8988T (cell line): ENCODE measurements at places on chromosomes 6 and 20.
A peak's percentile ranks its signal among the peaks of the same experiment; 100 is the strongest.

- DNase-seq: no peak
These were observed 41.2 kb upstream of the JAG1 start for GRCh38 chr20:10715035-10715434.

- DNase-seq: no peak
These were observed 118.4 kb upstream of the AKIRIN2 start for GRCh38 chr6:87820343-87820984.

DNA sequence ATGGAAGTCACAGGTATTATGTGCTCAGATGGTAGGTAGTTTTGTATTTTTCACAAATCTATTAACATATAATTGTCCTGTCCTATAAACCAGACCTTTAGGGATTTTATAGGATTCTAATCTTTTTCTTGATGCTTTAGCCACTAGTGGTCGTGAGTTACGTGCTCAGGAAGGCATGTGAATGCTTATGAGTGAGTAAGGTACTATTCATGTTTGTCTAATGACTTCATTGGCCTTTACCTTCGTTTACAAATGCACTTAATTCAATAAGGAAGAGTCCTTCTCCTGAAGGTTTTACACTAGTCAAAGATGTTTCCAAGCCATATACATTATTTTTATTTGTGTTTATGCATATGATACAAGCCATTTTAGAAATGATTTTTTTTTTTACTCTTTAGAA, 23.0 kb downstream of the PACRG start:
- no peak for DNase-seq

DNA sequence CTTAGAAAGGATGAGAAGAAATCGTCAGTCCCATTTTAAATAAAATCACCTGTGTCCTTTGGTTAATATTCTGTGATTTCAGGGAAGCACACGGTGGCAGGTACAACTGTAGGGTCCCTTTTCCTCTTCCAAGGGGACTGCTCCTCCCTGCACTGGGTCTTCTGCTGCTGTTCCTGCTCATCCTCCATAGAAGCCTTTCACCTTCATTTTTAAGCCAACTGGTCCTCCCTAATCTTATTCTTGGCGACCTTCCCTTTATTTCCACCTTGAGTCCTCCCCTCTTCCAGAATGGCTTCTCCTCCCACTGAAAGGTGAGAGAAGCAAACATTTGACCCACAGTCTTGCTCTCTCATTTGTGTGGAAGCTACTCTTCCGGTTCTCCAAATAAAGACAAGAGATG, 4.4 kb upstream of the PRDM1 start:
- DNase-seq: no peak

- no peak for DNase-seq
These were observed 8.0 kb downstream of the VTA1 start for GRCh38 chr6:142155091-142155490.

DNA sequence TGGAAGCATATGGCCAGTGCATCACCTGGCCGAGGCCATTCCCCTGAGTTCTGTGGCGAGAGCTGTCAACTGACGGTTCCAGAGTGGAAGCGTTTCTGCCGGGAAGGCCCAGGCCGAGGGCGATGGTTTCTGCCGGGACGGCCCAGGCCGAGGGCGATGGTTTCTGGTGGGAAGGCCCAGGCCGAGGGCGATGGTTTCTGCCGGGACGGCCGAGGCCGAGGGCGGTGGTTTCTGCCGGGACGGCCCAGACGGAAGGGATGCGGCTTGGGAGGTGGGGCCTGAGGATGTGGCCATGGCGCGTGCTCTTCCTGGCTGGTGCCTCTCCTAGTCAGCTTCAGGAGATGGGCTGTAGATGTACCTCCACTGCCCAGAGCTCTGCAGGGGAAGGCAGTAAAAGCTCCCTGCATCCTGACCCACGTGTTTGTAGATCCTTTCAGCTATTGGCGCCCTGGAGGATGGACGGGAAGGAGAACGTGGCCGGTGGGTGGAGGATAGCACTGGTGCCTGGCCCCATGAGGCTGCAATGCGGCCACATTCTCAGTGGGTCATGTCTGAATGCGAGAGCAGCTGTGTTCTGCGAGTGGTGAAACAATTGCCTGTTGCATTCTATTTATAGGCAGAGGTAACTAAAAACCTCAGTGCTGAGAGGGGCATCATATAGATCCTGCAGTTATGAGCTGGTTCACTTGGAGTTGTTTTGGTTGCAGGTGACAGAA, 12.8 kb downstream of the TPD52L2 start:
- no peak for DNase-seq

GRCh38 chr6:52106994-52107393, 19.6 kb upstream of the PKHD1 start:
- no peak for DNase-seq

- DNase-seq: no peak
These were observed 1.5 kb downstream of the ZNFX1 start for GRCh38 chr20:49276161-49276960.

DNA sequence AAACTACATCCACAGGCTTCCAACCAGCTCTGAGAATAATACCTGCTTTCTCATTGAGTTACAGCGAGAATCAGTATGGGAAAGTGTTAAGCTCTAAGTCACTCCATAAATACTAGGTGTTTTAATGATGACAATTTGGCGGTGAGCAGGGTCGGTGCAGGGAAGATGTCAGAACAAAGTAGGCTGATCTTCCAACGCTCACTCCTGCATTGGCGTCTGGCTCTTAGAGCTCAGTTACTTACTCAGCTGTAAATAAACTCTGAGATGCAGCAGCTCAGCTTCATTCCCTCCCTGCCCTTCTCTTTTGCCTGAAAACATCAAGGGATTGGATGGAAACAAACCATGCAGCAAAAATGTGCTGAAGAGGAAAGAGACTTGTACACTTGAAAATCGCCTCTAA, 102.5 kb upstream of the SPACA1 start:
- no peak for DNase-seq

GRCh38 chr6:85186546-85187175, 263.2 kb upstream of the NT5E start:
- DNase-seq: no peak

DNA sequence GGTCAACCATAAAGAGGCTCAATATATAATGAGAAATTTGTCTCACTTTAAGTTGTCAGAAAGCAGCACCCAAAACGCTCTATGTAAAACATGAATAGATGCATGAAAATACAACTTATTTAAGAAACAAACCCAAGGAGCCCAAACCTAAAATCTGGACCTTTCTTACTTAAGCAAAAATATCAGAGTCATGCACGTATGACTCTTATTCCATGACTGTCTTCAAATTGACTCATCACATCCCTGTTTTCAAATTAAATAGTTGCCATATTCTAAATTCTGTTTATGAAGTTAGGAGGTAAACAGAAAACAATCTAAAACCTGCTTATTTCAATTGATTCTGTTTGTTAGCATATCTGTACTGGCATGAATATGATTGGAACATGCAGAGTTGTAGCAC, 42.1 kb downstream of the ANKRD6 start:
- no peak for DNase-seq

DNA sequence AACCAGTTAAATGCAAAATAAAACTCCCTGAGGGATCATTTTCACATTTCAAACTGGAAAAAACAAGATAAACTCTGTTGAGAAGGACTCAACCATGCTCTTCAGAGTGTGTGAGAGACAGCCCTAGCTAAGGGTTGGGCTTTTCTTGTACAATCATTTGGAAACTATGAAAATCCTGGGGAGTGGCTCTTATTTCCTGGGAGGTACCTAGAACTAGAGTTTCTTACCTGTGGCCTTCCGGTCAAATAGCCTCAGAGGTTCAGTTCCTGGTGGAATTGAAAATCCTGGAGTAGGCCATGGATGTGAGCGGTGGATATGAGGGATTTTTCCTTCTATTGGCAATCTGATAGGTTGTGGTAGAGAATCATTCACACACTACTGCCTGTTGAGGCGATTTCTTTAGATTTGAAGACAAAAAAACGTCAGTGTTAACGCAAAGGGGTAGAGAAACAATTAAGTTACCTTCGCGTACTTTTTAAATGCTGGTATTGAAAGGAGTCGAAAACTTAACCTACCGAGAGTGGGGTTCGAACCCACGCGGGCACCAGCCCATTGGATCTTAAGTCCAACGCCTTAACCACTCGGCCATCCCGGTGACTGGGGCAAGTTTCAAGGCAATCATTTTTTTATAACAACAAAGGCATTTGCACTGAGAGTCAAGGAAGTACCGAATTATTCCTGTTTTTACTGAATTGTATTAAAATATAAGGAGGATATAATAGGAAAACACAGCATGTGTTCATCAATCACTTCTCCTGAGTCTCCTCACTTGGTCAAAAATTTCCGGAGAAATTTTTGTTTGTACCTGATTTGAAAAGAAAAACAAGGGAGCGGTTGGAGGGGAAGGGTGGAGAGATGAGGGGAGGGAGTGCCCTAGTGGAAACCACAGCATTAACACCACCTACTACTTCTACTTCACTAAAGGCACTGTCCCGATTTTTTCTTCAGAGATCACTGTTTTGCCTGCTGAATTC, 191.3 kb downstream of the OR2B2 start:
- DNase-seq: no peak

DNA sequence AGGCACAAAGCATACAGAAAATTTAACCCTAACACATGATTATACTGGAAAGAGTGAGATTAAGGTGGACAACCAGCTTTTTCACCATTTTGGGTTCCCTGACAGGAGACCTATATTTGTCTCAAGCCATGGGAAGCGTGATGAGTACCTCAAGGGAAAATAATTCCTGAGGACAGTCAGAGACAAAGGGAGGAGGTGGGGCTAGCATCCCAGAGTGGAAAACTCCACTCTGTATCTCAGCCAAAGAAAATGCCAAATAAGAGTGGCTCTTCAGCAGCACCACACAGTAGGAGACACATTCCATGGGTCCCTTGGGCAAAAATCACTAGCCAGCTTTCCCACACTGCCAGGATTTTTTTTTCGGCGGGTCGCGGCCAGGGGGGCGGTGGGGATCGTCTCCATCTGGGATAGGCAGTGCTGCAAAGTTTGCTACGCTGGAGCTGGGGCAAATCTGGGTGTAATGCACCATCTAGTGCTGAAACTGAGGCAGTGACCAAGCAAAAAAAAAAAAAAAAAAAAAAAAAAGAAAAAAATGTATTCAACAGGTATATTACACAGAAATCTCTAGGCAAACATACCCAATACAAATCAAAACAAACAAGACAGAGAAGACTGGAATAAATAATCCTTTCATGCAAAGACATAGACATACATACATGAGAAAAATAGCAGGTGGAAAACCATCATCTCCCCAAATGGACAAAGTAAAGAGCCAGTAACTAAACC, 77.3 kb upstream of the SLC35F1 start:
- no peak for DNase-seq

GRCh38 chr6:156980515-156980914, 203.3 kb downstream of the ARID1B start:
- no peak for DNase-seq

- peak; percentile 22 for DNase-seq
These were observed 909 bp downstream of the DNAAF9 start for GRCh38 chr20:3406481-3407039.

- DNase-seq: no peak
These were observed 36.5 kb upstream of the PSMF1 start for GRCh38 chr20:1081891-1082290.

GRCh38 chr6:34049395-34050342, 96.2 kb downstream of the GRM4 start:
- DNase-seq: no peak

- no peak for DNase-seq
These were observed 68.7 kb downstream of the TOX2 start for GRCh38 chr20:43983359-43983758.

DNA sequence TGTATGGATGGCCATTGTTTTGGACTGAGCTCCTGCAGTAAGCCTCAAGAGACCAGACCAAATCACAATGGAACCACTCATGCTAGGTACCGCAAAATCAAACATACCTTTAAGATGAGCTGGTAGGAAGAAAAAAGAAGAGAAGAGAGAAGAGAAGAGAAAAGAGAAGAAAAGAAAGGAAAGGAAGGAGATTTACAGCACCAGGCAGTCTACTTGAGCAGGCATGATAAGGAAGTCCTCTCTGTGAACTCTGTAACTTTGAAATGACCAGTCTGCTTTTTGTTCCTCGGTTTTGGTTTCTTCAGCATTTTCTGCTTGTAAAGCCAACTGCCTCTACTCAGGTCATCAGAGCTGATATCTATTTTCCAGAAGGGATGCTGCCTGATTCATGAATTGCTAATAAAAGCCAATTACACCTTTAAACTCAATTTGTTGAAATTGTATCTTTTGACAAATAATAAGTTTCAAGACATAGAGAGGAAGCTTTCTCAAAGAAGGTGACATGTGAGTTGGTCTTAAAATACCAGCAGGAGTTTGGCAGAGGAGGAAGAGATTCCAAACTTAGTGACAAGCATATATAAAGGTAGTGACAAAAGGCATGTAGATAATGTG, 134.3 kb downstream of the UNC5CL start:
- no peak for DNase-seq

DNA sequence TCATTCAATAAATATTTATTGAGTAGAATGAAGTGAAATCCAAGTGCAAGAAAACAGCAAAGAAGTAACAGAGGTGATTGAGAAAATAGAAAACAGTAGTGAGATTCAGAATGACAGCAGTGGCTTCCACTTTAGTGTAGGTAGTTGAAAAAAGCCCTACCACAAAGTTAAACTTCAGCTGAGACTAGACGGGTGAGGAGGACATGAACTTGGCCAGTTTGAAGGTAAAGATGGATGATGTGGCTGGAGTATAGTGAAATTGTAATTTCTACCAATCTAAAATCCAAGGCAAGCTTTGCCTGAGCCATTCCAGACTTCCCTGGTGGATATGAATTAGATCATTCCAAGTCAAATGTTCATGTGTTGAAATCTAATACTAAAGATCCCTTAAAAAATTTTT, 32.6 kb upstream of the AHI1 start:
- DNase-seq: no peak

DNA sequence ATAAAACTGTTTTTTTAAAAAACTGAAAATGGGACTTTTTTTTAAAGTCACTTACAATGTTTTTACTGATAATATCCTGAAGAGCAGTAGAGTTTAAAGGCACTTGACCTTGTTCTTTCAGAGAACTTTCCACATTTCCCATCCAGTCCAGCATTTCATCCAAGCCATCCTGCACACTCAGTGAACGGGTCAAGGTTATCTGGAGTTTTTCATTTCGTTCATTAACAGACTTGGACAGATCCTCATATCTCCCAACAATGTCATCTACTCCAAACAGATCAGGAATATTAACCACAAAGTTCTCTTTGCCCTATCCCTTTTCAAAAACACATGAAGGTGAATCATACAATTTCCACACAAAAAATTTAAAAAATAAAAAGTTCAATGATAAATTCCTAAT, 69.1 kb downstream of the DST start:
- no peak for DNase-seq
